ENCODE measurements at places on chromosomes 7 and 10.
A peak's percentile ranks its signal among the peaks of the same experiment; 100 is the strongest.

- DNase-seq, result no peak
Measured at GRCh38 chr10:121310151-121310711, 288.0 kb downstream of the FGFR2 start.

GRCh38 chr10:107371801-107372200, 207.3 kb upstream of the SORCS1 start:
- DNase-seq, result no peak

GRCh38 chr10:58764087-58764747, 251.5 kb downstream of the BICC1 start:
- no peak for DNase-seq

DNA sequence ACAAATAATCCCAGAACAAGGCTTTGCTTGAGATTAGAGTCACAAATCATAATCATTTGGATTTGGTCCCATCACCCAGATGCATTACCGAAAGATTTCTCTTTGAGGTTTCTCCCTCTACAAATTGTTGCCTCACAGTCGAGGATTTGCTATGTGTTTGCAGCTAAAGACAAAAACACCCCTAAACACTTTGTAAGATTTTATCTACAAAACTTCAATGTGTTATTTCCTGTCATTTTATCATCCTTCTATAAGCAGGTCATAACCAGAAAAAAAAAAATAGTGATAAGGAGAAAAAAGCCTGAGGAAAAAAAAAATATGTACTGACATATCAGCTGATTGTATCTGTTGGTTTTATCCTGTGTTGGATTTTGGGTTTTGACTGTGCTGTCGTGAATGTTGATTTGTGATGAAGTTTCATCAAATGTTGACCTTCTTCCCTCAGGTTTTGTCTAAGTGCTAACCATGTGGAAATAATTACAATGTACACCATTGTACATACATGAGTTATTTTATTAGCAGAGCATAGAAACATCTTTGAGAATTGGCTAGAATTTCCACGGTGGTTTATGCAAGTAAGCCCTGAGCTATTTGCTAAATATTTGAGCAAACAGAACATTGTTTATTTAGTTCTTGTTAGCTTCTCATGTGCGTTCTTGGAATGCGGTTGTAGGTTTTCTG, 274.4 kb downstream of the NEBL start:
- DNase-seq, result no peak

GRCh38 chr7:99499721-99500636, at the start of gene ZNF394:
ZNF394 (minus strand) TSS chr7:99500281; CDS start chr7:99500093, 188 bp downstream.
- DNase-seq, result peak; percentile 78

- DNase-seq, result no peak
Measured at GRCh38 chr7:155725006-155725355, 80.5 kb downstream of the RBM33 start.

- DNase-seq, result no peak
Measured at GRCh38 chr10:95818668-95819067, 62.7 kb downstream of the ENTPD1 start.

GRCh38 chr7:109967406-109967805, 1123.5 kb upstream of the LRRN3 start:
- DNase-seq, result no peak

DNA sequence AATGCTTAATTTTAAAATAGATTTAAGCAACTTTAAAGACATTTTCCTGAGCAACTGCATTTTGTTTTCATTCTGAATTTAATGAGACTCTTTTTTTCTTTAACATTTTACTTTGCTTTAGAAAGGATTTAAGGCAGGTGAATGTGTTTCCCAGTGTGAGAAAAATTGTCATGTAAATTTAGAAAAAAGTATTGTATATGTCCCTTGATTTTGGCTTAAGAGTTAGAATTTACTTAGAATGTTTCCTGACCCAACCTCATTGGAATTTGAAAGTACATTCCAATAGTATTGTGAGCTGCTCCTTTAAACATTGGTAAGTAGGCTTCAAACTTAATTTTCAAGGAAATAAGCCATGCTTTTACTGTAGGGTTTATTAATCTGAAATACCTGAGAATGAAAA, 110.2 kb downstream of the PTEN start:
- no peak for DNase-seq

- DNase-seq, result no peak
Measured at GRCh38 chr7:25669961-25670841, 441.9 kb upstream of the NPVF start.

DNA sequence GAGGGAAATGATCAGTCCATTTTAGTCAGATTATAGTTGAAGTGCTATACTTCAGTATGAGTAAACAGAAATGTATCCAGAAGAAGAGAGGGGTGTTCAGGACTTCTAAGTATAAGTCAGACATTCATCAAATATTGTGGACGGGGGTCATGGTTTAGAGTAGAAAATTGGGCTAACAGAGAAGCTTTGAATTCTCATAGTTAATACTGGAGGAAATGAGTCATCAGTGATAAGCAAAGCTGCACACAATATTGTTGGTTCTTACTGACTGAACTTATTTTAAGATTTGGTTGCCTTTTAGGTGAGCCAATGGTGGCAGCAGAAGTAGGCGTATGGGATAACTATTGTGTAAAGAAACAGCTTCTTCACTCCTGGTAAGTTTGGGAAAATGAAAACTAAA, 1.7 kb upstream of the SUMF2 start:
- DNase-seq, result no peak

- no peak for DNase-seq
Measured at GRCh38 chr7:81676105-81676811, 93.6 kb downstream of the HGF start.

DNA sequence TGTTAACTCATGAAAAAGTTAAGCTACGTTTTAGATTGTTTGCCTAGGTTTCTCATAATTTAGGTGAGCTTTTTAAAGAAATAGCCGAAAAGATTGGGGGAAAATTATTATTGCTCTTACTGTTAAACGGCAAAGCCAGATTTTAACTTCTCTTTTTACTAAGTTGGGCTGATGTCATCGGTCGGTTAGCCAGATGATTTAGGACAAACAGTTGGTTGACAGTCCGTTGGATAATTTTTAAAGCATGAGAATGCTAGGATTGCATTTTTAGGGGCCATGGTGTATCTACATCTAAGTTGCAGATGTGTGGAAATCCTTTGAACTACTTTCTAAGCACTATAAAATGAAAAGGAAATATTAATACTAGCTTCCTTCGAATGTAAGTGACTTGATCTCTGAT, 280.9 kb upstream of the AKR1E2 start:
- DNase-seq, result no peak

DNA sequence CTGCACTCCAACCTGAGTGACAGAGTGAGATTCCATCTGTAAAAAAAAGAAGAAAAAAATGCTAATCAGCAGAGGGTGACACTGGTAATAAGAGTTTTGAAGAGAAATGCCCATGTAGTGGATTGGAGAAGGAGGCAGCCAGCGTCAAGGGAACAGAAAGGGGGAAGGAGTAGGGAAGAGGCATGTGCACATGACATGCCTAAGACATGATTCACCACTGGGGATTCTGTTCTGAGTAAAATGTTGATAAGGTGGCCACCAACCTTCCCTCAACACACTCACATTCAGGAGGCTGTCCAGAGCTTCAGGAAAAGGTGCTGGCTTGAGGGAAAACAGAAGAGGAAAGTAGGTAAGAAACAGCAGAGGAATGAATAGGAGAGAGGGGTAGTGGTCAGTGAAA, 39.9 kb downstream of the AKR1D1 start:
- DNase-seq, result no peak

- DNase-seq, result no peak
Measured at GRCh38 chr10:14173391-14173705, 157.4 kb downstream of the FRMD4A start.

GRCh38 chr10:11982253-11982652, 60.4 kb downstream of the UPF2 start:
- no peak for DNase-seq

DNA sequence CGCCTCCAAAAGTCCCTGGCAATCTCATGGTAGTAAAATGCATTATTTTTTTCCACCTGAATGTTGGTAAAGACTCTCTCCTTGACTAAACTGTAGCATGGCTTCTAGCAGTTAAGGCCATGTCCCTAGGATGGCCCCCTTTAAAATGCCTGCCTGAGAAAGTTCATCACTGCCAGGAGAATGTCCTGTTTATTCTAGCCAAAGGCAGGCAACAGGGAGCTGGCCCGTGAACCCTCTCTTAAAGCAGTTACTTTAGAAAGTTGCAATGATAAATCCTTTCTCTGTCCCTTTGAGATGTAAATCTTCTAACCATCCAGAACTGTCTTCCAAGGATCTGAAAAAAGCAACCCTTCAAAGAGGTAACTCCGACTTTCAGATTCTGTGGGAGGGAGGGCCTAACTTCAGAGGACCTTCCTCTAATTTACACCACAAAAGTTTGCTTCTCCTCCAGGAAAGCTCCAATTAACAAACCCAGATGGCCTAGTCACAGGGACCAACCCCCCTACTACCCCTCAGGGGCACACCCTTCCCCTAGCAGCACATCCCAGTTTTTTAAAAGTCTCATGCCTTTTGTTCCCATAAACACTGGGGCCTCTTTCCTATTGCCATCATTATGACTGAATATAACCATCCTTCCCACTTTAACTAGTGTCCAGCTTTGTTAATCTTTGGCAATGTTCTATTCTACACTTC, 5.5 kb downstream of the DNTT start:
- no peak for DNase-seq

- DNase-seq, result no peak
Measured at GRCh38 chr7:28202222-28202621, 21.6 kb upstream of the JAZF1 start.

DNA sequence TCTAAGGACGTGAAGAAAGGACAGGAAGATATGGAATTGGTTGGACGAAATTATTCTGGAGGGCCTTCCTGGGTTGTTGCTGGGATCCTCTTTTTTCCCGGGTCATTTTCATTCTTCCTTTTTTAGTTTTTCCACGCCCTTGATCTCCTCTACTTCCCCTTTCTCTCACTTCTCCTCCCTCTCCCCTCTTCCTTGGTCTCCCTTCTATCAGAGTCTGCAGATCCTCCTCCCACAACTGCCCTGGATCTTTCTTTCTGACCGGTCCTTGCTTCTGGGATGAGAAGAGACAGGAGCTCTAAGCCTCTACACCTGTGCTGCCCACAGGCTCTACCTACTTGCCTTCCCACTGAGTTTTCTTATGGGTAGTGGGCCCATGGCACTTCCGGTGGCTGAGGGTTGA, 103.7 kb upstream of the RELN start:
- no peak for DNase-seq

GRCh38 chr7:121504482-121504881, 108.4 kb upstream of the FAM3C start:
- DNase-seq, result no peak

DNA sequence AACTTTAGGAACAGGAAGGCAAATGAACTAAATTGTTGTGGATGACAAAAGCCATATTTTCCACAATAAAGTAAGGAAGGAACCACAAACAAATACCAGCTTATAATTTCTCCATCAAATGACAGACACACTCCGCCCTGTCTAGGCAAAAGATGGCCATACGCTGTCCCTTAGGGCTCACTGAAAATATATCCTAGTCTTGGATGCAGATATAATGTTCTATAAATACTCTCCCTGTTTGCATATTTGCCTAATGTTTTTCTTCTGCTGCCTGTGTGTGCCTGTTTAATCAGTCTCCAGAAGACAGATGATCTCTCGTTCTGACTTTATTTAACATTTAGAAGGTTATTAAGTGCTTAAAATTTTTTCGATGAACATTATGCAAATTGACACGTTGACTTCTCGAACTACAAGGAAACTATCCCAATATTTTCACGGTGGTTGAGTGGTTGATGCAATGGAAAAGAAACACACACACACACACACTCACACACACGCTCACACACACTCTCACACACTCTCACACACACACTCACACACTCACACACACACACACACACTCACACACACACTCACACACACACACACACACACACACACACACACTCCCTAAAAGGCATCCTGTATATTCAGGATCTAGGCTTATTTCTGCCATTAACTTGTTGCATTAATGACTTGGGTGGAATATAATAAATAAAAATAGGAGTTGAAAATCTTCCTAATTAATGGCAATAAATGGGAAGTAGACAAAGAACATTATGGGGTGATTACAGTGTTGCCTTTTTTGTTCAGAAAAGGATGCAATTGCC, 297.1 kb downstream of the PRPF18 start:
- DNase-seq, result no peak

- no peak for DNase-seq
Measured at GRCh38 chr10:91422915-91423314, 12.8 kb downstream of the HECTD2 start.

- DNase-seq, result no peak
Measured at GRCh38 chr10:109820620-109821405, 102.5 kb downstream of the XPNPEP1 start.

DNA sequence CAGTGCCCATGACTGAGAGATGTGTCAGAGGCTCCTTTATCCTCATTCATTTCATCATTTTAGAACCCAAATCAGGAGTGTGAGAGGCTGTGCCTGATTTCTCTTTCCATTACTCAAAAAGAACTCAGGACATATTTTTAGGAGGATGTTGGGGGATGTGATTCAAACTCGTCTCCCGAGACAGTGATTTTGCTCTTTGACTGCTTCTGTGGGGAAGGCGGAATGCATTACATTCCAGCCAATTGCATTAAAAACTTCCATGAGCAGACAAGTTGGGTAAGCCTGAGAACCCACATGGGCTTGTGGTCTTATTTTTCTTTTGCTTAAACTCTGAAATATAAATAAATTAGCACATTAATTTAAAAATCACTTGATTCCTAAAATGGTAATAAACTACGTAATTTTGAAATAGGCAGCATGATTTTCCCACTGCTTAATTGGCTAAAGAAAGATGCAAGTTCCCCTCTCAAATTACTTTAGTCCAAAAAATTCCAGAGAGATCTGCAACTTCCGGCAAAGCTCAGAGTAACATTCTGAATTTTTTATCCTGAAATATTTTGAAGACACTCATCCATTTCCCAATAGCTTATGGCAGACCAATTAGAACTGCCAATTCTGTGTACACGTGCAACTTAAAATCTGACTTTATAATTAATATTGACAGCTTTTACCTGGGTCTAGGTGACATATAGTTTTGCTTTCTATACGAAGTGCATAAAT, 185.6 kb downstream of the C7orf25 start:
- DNase-seq, result no peak

GRCh38 chr10:50503661-50504320, 120.0 kb downstream of the SGMS1 start:
- no peak for DNase-seq

DNA sequence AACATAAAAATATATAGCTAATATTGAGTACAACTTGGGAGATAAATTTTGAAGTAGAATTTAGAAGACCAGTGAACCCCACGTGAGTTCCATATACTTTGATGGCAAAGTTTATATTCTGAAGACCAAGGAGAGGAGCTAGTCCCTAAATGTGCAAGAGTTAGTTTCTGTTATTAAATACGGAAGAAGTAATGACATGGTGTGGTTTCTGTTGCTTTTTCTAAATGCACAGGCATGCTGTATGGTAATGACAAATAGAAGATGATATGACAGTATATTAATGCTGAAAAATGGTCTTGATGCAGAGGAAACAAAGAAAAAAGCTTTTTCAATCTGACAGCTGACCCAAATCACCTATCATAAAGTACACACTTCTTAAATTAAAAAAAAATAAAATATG, 101.8 kb downstream of the ST8SIA6 start:
- no peak for DNase-seq

- DNase-seq, result peak; percentile 29
Measured at GRCh38 chr7:44073664-44074348, 8.4 kb upstream of the PGAM2 start.

Data from stimulated activated CD4-positive, alpha-beta T cell treated with anti-CD3 and anti-CD28 coated beads, TNF-alpha, amount 100 ng/mL, for 48 hours (primary cell).